Daoy (cell line): ENCODE measurements at places on chromosomes 1 and 21.
A peak's percentile ranks its signal among the peaks of the same experiment; 100 is the strongest.

GRCh38 chr1:90821788-90822359, 104.8 kb upstream of the BARHL2 start:
- peak; percentile 27 for DNase-seq

DNA sequence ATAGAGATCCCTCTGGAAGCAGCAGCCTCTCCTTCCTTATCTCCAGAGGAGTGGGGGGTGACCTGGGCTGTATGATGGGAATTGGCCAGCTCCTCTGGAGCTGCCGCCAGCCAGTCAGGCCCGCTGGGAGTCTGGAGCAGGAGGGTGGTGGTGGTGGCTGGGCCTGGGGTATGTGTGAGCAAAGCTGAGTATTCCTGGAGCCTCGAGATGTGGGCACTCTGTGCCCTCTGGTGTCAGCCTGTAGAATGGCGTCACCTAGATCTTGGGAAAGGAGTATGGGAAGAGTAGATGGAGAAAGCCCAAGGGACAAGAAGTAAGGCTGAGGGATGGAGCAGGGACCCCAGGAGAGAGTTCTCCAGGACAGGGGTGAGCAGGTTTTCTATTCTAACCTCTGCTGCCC, 16.0 kb downstream of the VANGL2 start:
- DNase-seq, result peak; percentile 50

DNA sequence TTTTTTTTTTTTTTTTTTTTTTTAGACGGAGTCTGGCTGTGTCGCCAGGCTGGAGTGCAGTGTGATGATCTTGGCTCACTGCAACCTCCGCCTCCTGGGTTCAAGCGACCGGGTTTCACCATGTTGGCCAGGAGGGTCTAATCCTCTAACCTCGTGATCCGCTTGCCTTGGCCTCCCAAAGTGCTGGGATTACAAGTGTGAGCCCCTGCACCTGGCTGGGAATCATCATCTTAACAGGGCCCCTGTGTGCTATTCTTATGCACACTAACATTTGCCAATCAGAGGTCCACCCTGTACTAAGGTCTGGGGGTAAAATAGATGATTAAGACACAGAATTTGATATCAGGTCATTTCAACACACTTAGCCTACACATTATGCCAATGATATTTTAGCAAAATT, 278.7 kb upstream of the CHRM3 start:
- no peak for DNase-seq

GRCh38 chr1:244647819-244648218, 5.1 kb upstream of the DESI2 start:
- no peak for DNase-seq

DNA sequence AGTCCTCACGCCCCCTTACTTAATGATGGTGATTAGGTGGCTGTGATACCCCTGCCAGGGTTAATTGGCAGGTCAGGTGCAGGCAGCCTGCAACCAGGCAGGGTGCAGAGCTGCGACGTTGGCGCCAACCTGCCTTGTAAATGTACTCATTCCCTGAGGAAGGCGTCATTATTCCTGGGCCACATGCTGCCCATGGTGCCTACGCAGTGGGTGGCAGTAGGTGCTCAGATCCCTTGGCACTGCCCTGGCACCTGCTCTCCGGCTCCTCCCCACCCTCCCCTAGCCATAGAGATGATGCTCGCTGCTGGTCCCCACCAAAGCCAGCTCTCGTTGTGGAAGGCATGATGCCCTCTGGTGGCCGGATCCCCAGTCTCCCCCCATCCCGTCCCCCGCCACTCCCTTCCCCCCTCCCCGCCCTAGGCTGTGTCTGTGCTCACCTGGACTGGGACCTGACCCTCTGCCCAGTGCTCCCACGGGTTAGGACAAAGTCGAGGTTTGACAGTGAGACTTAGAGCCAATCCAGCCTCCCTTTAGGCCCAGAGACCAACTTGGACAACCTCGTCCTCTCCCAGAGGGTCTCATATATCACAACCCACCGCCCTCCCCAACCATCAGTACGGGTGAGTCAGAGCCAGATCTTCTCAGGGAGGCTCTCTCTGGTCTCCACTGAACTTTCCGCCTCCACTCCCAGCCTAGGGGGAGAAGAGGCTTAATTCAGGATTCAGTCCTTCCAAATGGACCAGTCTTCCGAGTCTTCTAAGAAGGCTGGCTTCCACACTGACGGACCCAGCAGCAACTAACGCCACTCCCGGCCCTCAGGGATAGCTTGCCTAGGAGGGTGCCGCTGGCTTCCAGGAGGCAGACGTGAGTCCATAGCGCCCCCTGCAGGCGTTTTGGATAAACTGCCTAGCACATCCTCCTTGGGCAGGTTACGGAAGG, 5.7 kb downstream of the KRTCAP2 start:
- peak; percentile 89 for DNase-seq

GRCh38 chr1:25520446-25521061, 22.9 kb upstream of the LDLRAP1 start:
- DNase-seq, result peak; percentile 59

DNA sequence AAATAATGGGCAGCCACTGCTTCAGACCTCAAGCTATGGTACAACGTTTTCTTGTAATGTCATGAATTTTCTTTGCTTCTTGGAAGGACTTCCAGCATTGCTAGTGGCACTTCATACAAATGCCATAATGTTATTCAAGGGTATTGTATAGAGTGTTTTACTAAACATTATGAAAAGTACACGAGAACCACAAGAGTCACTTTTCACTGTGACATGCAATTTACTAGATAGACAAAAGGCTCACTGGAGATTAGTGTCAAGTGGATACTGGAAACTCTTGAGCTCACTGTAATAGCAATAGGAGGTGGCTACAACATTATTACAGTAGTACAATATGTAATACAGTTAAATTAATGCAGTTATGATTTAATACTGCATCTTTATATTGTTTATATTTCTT, 5.3 kb upstream of the OLFM3 start:
- no peak for DNase-seq

DNA sequence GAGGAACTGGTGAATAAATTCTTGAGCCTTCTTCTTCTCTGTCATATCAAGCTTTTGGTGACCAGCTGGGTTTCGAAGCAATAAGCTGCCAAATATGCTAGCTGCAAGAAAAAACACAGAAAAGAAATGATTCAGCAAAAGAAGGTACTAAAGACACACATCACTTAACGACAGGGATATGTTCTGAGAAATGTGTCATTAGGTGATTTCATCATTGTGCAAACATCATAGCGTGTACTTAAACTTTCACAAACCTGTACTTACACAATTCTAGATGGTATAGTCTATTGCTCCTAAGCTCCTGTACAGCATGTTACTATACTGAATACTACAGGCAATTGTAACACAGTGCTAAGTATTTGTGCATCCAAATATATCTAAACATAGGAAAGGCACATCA, 2.9 kb upstream of the MTF1 start:
- DNase-seq, result no peak

DNA sequence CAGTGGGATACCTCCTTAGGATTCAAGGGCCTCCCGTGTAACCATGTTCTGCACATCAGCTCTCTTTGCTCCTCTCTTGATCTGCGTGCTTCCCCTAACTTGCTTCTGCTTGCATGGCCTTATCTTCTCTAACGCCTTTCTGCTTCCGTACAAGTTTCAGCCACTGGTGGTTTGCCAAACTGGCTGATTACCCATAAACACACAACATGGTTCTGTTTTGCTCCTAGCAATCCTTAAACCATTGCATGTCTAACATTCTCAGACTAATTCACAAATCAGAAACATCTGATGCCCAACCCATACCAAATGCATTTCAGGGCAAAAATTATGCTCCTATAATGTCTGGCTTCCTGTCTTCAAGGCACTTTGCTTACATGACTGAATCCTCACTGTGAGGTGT, 166.4 kb downstream of the PBX1 start:
- no peak for DNase-seq

DNA sequence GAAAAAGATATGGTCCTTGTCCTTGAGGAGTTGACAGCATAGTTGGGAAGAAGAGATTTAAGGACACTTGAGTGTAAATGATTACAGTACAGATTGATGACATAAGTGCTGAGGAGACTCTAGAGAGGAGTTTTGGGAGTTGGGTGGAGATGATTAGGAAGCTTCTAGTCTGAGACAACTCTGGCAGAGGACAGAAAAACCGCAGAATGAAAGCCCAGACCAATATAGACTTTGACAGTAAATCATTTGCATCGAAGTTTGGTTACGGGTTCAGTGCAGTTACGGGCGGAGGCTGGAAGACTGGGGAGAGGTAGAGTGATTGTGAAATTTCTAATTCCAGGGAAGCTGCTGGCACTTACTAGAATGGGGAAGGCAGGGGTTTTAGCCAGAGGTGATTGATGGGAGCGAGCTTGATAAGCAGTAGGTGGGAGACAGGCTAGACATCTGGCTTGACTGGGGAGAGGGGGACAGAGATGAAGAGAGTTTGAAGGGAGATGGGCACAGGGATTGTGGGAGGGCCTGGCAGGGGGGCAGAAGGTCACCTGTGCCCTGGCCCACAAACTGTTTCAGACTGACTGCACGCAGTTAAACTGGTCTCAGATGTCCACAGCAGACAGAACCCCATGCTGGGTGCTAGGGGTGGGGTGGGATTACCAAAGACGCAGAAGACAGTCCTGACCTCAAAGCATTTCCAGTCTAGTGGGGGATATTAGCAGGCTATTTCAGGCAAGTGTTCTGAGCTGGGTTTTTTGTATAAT, 20.1 kb downstream of the SH2D2A start:
- DNase-seq, result no peak
